ENCODE measurements at places on chromosomes 12 and 14. TPM values are rescaled to one million over a fixed set of nuclear protein-coding genes. Genes with fewer than 3 reads are reported as not detected.

DNA sequence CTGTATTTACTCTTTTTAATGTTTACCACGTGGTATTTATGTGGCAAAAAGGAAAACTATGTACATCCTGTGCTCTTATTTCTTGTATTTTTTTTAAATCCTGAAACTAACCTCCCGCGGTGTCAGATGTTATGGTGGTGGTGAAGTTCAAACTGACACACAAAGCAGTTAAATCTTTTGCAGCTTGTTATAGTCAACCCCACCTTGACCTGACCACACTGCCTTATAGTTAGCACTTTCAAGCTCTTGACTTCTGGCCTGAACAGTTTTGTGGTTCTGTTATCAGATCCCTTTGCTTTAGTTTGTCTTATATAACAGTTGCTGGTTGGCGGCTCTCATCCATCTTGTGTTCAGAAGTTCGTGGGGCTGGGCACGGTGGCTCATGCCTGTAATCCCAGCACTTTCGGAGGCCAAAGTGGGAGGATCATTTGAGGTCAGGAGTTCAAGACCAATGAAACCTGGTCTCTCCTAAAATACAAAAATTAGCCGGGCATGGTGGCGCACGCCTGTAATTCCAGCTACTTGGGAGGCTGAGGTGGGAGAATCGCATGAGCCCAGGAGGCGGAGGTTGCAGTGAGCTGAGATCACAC is 2.1 kb downstream of the UNG start:
- no peak for DNase-seq

DNA sequence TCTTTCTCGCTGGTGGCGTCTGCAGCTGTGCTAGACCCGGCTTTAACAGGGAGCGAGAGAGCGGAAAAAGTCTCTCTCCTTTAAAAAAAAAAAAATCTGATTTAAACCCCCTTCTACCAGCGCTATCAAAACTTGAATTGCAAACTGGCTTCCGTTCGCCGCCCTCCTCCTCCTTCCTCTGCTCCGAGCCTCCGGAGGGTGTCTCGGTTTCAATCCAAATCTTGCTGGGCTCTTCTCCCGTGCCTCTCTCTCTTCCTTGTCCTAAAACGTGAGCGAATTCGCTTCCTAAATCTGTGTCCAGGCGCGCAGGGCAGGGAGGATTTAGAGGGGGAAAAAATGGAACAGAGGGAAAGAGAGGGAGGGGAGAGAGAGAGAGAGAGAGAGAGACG is 272 bp downstream of the TBX3 start:
- no peak for DNase-seq

- no peak for DNase-seq
Observed at GRCh38 chr12:46503637-46504175, 131.1 kb upstream of the SLC38A2 start.

DNA sequence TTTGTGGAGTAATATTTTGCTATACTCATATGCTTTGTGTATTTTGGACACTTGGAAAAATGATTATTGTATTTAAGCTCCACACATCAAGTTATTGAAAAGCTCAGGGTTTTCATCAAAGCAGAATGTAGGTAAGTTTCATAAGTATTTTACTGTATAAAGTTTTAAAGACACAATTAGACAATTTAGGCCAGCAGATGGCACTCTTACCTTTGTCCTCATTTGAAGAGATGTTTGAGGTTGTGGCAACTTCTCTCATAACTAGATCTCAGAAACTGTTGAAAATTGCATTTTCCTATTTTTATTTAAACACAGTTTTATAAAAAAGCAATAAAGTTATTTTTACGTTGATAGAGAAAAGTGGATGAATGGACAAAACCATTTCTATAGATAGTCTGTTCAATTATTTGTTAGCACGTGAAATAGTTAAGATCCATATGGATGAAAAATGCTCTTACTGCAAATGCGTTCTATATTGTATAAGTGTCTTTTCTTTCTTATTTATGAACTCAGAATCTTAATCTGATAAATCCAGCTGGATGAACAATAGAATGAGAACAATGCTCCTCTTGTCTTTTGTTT is 300.0 kb downstream of the AEBP2 start:
- peak; percentile 12 for DNase-seq

Gene BHLHE41
- total RNA-seq, result not detected

Gene TARBP2
- 55.4 TPM for total RNA-seq

Gene GALNT16
- total RNA-seq, result not detected

Gene KRT79
- 0.27 TPM for total RNA-seq
